Urinary bladder (tissue), 4 donors: ENCODE measurements at places on chromosomes 4 and X. TPM values are rescaled to one million over a fixed set of nuclear protein-coding genes. Genes with fewer than 3 reads are reported as not detected.

DNA sequence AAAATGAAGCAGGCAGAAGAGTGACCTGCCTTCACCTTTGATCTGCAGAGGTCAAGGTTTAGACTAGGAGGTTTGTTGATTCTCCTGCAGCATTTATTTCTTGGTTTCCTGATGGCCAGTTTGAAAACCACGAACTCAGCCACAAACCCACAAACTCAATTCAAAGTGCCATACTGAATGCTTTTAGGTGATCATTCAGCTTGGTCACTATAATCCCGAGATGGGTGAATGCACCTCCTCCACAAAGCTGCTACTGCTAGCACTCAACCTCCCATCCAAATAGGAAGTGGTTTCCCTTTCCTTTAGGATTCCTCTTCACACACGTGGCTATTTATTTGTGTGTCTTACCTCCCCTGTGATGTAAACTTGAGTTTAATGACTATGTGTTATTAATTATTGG is 225.2 kb downstream of the MID1 start:
- DNase-seq, result no peak

DNA sequence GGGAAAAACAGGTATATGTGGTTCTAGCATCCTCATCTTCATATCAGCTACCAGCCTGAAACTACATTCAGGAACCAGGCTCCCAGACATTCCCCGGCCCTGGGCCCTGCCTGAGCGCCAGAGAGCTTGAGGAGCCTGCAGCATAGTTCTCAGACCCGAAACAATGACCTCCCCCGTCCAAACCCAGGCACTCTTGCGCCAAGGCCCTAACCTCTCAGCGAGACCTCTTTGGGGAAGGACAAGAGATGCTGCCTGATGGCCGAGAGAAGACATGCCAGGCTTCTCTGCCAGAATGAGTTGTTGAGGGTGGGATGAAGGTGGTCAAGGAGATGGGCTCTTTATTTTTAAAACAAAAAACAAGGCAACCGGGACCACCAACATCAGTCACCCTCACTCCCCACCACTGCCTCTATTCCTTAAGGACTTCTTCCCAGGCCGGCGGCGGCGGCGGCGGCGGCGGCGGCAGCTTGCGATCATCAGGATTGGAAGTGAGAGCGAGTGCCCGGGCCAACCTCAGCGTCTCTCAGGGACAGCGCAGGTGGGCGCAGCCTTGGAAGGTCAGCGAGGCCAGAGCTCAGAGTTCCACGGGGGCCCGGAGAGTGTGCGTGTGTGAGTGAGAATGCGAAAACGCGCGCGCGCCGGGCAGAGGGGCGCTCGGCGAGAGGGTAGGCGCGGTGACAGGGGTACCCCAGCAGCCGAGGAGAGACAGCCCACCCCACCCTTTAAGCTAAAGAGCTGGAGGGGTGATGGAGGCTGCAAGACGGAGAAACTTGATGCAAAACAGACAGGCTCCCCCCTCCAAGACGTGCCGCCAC is 601 bp downstream of the INPP4B start:
- no peak for DNase-seq

The PDZD11 gene
- total RNA-seq, result 27.1 TPM

The SLC34A2 gene
- 0.58 TPM for total RNA-seq

The PITX2 gene
- 30.4 TPM for total RNA-seq

The PNMA3 gene
- total RNA-seq, result 0.42 TPM
